NCI-H1930 (cell line): ENCODE measurements at places on chromosomes 3 and 15.

- no peak for DNase-seq
Observed at GRCh38 chr3:180466401-180467011, 135.5 kb upstream of the TTC14 start.

GRCh38 chr15:94370206-94370935 is 139.0 kb downstream of the MCTP2 start:
- no peak for DNase-seq

- no peak for DNase-seq
Observed at GRCh38 chr3:194166682-194167479, 30.9 kb downstream of the HES1 start.

- no peak for DNase-seq
Observed at GRCh38 chr3:171525437-171525836, 65.2 kb upstream of the TNIK start.

GRCh38 chr3:130733236-130733875 is 13.3 kb downstream of the PIK3R4 start:
- no peak for DNase-seq

DNA sequence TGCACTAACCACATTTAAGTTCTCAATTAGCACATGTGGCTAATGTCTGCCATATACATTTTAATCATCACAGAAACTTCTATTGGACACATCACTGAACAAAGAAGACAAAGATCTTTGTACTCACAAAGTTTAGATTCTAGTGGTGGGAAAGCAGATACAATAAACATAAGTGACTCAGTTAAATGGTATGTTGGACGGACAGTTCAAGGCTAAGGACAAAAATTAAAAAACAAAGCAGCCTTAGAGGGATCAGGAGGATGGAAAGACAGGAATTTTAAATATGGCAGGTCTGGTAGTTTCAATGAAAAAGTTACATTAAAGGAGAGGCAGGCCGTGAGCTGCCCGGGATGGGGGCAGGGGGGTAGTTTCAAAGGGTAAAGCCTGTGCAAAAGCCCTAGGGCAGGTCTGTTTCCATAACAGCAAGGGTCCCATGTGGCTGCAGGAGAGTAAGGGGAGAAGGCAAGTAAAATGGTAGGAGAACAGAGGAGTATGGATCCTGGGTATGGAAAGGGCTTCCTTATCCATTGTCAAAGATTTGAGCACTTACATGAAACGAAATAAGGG is 220.7 kb downstream of the FHIT start:
- DNase-seq: no peak

- DNase-seq: no peak
Observed at GRCh38 chr15:48868536-48868935, 9.4 kb upstream of the EID1 start.

DNA sequence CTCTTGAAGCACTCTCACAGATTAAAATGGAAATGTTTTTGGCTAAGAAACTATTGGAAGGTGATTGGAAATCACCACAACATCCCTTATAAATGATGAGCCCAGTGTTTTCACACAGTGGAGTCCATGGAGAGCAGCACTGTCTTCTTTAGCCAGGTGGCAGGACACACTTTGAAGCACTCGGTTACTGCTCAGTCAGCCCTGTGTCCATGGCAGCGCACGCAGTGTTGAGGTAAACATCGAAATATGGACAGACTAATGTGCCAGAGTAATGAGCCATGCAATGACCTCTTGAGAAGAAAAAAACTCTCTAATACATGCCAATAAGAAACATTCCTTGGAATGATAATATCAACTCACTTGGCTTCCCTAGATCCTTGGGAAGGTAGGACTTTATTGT is 66.6 kb downstream of the TGFBR2 start:
- DNase-seq: no peak

GRCh38 chr15:58440922-58441321 is 9.1 kb downstream of the LIPC start:
- DNase-seq: no peak

DNA sequence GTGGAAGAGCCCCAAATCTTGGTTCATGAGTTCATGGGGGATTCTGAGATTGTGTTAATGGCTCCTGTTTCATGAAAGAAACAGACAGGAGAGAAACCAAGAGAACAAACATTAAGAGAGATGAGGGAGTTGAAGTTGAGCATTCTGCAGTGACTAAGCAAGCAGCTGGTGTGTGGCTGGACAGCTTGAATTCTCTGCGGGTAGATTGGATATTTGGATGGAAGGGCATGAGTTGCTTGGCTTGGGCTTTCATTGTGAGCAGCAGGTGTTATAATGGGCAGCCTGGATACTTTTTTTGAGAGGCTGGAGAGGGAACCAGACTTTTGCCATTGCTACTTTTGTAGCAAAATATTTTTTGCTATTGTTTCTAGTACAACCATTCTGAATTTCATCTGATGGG is 346.8 kb upstream of the SATB1 start:
- no peak for DNase-seq

GRCh38 chr3:48548729-48549705 is 7.6 kb downstream of the PFKFB4 start:
- DNase-seq: peak; percentile 52

- DNase-seq: no peak
Observed at GRCh38 chr15:39777496-39777895, 5.1 kb downstream of the FSIP1 start.

DNA sequence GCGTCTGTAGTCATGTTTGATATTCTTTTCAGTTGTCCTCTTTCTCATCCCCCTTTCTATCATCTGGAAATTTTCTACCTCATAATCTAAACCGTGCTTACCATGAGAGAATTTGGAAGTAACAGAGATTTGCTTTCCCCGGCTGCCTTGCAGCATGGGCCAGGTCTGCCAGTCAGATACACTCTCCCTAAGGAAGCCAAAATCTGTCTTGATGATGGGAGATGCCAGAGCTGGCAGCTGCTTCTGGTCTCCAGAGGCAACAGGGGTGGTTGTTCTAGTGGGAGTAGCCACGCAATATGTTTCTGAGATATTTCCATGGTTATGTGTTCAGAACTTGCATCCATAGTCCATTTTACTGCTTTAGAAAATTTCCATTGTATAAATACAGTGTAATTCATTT is 218.9 kb upstream of the RORA start:
- no peak for DNase-seq

- DNase-seq: peak; percentile 80
Observed at GRCh38 chr3:111071257-111072030, at the start of gene NECTIN3. TSS of gene NECTIN3 (plus strand) at chr3:111071816. CDS start at chr3:111072018, 202 bp downstream.

- DNase-seq: no peak
Observed at GRCh38 chr15:95247071-95247984, 1016.0 kb downstream of the MCTP2 start.

DNA sequence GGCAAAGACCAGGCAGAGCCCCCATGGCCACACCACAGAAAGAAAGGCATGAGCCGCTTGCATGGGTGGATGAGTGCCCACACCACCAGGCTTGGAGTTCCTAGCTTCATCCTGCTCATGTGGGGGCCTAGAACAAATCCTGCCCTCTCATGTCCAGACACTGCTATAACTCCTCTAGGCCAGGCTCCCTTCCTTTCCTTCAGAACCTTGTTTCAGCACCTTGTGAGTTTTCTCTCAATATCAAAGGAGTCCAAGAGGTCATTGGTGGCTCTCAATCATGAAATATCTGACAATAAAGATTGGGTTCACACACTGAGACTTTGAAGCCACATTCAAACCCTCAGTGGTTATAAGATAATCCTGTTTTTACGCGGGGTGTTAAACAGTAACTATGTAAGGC is 12.7 kb downstream of the SLC6A20 start:
- no peak for DNase-seq

- no peak for DNase-seq
Observed at GRCh38 chr3:47251689-47252088, 30.9 kb downstream of the KIF9 start.

DNA sequence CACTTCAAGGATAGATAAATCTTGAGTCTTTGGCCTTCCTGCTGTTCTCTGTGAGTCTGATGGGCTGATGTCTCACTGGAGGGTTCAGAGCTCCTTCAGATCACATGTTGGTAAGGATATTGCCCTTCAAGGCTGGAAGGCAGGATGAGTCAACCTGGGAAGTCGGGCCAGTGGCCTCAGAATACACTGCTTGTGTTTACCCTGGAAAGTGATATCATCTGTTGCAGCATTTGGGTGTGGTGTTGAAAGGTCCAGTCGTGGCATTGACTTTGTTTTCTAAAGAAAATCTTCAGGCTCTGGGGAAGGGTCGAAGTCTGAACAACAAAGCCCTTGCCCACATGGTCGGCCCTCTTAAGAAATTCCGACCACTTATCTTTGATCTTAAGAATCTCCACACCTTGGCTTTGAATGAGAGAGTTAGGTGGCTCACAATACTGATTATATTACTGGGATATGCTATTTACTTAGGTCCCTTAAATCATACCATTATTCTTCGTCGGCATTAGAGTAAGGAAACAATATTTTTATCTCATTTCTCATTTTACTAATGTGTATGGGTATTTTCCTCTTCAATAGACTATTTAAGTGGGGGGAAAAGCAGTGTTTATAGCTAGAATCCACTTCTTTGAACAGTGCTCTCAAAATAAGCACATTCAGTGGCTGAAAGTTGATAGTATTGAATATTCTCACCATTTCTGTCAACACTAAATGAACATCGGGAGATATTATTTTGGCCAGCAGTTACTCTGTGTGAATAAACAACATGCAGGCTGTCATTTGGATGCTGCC is 303.9 kb upstream of the RASGRP1 start:
- DNase-seq: no peak

DNA sequence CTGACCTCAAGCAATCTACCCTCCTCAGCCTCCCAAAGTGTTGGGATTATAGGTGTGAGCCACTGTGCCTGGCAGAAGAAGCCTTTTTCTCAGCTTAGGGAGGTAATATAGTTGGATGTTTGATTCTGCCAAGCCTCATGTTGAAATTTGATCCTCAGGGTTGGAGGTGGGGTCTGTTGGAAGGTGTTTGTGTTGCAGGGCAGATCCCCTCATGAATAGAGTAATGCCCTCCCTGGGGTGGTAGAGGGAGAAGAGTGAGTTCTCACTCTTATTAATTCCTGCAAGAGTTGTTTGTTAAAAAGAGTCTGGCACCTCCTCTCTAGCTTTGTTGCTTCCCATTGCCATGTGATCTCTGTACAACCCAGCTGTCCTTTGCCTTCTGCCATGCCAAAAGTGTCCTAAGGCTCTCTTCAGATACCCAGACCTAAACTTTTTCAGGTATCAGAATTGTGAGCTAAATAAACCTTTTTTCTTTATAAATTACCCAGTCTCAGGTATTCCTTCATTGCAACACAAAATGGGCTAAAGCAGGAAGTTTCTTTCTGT is 16.4 kb downstream of the NECTIN3 start:
- DNase-seq: no peak

DNA sequence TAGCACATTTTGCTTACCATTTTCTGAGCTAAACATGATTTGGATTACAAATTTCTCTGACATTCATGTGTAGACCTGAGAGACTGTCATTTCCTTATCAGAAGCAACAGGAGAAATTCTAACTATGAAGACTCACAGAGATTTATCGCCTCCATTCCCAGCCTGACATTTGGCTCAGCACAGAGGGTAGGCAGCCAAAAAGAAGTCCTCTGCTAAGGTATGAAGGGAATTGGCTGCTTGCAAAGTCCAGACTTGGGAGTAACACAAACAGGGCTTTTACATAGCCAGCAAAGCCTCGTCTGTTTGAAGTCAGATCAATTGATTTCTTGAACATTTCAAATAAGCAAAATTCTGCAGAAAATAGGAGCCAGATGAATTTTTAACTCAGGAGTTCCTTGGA is 57.0 kb upstream of the CMSS1 start:
- DNase-seq: no peak

DNA sequence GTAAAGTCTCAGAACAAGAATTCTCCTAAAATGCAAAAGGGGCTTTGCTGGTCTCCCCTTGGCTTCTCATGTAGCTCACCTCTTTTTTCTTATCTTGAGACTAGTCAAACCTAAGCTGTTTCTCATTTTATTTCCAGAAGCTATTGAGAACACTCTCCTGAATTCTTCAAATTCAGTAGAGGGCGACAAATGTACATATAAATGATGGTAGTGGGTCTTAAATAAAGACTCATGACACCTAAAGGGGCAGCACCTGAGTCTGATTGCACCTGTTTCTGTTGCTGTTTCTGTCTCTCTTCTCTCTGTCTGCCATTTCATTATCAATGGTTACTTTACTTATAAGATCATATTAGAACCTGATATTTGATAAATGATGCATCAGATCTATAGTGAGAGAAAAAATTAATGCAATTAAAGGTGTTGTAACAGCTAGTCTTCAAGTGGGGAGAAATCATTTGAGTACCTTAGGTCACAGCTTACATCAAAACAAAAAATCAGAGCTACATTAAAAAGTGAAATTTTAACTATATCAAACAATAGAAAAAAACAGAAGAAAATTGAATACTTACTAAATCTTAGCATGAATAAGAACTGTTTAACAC is 7.0 kb downstream of the ADIPOQ start:
- DNase-seq: peak; percentile 4

GRCh38 chr15:89141885-89142284 is 53.6 kb downstream of the ABHD2 start:
- DNase-seq: no peak

GRCh38 chr3:128073807-128074206 is 21.6 kb downstream of the SEC61A1 start:
- no peak for DNase-seq
